ENCODE measurements at places on chromosomes 12 and 14.

DNA sequence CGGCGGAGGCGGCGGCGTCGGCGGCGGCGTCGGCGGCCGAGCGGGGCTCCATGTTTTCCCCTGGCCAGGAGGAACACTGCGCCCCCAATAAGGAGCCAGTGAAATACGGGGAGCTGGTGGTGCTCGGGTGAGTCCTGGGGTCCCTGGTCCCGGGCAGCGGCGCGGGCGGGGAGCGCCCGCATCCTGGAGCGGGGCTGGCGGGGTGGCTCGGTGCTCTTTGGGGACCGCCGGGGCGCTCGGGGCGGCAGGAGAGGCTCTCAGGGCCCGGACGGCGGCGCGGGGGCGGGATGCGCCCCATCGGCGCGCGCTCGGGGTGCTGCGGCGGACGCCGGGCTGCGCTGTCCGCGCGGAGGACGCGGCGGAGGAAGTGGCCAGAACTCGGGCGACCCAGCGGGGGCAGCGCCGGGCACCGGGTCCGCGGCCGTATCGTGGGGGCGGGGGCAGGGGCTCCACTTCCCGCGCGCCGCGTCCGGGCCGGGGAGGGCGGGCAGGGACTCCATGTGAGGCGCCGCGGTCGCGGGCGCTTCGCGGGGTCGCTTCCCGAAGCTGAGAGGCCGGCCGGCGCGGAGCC is 485 bp downstream of the PELI2 start:
- DNase-seq = no peak

DNA sequence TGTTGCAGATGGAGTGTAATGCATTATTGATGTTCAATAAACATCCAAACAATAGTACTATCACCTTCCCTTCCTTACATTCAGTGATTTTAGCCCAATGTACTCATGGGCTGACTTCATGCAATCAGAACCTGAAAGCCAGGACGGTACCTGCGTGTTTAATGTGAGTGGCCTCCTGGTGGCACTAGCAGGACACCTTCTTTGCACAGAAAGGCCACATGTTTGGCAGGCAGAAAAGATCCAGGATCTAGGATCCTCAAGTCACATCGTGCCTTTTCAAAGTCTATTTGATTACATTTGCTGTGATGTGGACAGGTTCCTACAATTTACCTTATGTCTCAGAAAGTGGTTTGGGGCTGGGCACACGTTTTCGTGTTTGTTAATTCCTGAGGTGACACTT is 82.9 kb downstream of the NEDD1 start:
- peak; percentile 29 for DNase-seq

- DNase-seq = no peak
Measured at GRCh38 chr12:15589328-15590032, 199.7 kb downstream of the EPS8 start.

DNA sequence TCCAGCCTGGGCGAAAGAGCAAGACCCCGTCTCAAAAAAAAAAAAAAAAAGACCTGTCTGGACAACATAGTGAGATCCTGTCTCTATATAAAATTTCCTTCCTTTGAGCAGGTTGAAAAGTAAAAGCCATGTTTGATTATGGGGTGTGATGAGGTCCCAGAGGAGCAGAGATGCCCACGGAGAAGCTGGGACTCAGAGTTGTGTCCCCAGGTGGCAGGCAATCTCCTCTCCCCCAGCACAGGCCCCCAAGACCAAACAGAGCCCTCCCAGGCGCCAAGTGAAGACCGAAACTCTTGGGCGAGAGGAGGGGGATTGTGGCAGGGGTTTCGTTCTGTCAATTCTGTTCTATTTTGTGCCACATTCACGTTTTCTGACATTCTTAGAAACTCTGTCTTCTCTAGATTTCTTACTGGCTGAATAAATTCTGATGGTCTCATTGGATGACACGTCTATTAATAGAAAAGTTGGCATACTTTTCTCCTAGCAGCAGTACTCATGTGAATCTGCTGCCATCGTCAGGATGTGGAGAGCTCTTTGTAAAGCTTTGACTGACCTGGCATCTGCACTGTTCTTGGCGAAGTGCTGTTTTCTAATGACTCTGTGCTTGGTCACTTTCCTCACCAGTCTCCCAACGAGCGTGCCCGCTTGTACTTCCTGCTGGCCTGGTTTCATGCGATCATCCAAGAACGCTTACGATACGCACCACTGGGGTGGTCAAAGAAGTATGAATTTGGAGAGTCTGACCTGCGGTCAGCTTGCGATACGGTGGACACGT is 43.4 kb downstream of the HSP90AA1 start:
- no peak for DNase-seq

DNA sequence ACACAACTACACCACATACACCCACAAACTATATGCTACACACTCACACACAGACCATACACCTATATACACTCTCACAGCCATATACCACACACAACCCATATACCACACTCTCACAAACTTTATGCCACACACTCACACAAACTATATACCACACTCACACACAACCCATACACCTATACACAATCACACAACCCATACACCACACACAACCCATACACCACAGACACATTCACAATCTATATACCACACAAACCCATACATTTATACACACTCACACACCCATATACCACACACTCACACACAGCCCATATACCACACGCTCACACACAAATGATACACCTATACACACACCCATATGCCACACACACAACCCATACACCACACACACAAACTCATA is 163.3 kb downstream of the TMEM121 start:
- no peak for DNase-seq

- DNase-seq = no peak
Measured at GRCh38 chr12:10030446-10030845, at the start of gene CLEC9A. Gene CLEC9A (plus strand): TSS chr12:10030682. CDS start chr12:10052688, 22,006 bp downstream.

- no peak for DNase-seq
Measured at GRCh38 chr12:121064116-121064515, 25.1 kb upstream of the OASL start.

- no peak for DNase-seq
Measured at GRCh38 chr12:103780093-103780440, 61.0 kb downstream of the NT5DC3 start.

GRCh38 chr12:57816855-57817151 is 1.7 kb downstream of the AVIL start:
- DNase-seq = no peak

DNA sequence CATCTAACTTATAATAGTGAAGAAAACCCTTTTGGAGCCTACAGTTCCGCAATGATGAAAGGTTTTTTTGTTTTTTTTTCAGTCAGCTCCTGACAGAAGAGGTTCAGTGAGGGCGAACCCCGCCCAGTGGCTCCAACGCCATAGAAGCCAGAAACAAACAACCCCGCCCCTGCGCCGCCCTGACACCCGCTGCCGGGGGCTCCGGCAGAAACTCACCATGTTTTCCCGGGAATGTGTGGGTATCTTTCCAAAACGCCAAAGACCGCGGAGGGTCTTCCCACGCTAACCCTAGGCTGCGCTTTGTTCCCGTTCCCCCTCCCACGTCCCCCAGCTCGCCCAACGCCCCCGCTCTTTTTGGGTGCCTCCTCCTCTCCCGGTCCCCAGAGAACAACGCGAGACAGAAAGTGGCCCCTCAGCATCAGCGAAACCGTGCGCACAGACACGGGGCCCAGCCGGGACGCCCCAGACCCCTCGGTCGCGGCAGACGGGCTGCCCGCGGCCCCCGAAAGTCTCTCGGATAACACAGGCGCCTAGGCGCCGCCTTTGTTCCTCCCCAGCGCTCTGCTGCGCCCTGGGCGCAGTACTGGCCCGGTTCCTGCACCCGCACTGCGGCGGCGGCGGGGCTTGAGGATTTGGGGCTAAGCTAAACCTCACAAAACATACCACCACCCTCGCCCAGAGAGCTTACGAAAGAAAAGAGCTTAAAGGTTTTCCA is 522 bp downstream of the TUBA1A start:
- peak; percentile 42 for DNase-seq

DNA sequence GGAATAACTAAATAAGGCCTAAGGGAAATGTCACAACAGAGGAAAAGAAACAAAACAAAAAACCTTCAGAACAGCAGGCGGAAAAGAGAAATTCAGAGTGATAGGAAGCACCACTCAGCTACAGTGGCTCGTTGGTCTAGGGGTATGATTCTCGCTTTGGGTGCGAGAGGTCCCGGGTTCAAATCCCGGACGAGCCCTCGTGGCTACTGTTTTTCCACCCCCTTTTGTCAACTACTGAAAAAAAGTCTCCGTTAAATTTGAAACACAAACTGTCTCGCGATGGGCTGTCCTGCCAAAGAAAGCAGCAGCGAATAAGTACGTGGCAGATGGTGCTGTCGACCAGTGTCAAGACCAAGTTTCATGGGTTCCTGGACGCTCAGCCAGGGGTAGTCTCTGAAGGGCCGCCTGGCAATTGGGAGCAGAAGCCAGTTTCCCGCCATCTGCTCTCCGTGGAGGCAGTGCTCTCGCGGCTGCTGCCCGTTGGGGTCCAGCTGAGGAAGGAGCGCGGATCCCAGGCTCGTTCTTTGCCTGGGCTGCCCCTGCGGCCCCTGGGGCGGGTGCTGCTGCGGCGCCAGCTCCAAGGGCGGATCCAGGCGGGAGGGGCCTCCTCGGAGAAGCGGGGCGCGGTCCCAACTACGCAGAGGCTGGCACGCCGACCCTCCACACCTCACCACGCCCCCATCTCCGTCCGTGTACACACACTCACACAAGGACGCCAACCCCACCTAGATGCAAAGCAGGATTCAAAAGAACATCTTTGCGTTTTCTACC is at the start of gene RNASE4:
Gene RNASE4 (plus strand): TSS at position 670 of the 771 bp plus-strand sequence. CDS start 14,812 bp downstream, outside the sequence.
- DNase-seq = peak; percentile 15

DNA sequence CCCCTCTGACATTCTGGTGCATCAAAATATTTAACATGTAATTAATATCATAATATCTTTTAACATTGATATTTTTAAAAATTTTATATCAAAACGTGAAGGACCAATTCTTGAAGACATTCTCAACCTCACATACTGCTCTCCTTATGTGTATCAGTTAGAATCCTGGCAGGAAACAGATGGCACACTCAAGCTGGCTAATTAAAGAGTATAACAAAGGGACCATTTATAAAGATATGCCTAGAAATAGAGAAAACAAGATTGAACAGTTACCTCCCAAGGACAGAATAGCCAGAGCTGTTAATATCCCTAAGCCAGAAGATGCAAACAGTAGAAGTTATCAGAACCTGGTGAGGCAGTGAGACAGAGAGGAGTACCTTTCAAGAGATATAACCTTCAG is 368.7 kb downstream of the NELL2 start:
- DNase-seq = no peak

- DNase-seq = no peak
Measured at GRCh38 chr14:102516531-102517391, 7.2 kb upstream of the ANKRD9 start.

DNA sequence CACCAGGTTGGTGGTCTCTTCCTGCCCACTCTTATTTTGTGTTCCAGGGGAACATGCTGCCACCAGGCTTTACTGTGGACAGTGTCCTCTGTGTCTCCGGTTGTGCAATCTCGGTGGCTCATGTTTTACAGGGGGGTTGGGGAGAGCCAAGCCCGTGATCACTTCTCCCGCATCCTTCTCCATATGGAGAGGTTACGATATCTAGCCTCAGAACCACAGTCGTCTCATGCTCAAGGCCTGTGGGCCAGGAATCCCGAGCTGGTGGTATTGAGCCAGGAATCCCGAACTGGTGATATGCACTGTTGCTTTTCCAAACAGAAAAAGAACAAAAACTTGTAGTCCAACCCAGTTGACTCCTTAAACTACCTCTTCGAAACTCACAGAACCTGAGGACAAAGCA is 37.0 kb upstream of the INF2 start:
- DNase-seq = no peak

GRCh38 chr12:56954958-56955355 is 2.5 kb downstream of the RDH16 start:
- no peak for DNase-seq

DNA sequence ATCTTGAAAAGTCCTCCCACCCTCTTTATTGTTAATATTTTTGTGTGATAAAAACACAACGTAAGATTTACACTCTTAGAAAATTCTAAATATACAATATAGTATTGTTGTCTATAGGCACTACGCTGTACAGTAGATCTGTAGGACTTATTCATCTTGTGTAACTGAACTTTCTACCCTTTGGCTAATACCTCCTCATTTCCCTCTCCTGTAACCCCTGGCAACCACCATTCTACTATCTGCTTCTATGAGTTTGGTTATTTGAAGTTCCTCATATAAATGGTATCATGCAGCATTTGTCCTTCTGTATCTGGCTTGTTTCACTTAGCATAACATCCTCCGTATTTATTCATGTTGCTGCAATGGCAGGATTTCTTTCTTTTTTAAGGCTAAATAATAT is 5.2 kb upstream of the CLEC9A start:
- no peak for DNase-seq

GRCh38 chr14:57254884-57255283 is 13.8 kb downstream of the EXOC5 start:
- no peak for DNase-seq

- no peak for DNase-seq
Measured at GRCh38 chr14:24313913-24314312, 2.6 kb downstream of the LTB4R start.

DNA sequence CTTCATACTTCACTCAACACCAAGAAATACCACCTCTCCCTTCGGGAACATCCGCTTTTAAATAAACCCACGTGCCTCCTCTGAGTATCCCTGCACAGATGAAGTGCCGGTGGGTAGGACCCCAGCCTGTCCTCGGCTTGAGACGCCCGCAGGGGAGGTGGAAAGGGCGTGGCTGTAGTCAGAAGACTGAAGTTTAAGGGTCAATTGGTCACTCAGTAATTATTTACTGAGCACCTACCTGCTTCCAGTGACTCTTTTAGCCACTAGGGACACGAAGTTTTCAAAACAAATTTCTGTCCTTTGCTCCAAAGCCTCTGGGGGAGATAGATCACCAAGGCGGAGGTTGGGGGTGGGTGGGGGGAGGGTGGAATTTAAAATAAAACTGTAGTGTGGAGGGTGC is 309.4 kb downstream of the VRK1 start:
- no peak for DNase-seq

DNA sequence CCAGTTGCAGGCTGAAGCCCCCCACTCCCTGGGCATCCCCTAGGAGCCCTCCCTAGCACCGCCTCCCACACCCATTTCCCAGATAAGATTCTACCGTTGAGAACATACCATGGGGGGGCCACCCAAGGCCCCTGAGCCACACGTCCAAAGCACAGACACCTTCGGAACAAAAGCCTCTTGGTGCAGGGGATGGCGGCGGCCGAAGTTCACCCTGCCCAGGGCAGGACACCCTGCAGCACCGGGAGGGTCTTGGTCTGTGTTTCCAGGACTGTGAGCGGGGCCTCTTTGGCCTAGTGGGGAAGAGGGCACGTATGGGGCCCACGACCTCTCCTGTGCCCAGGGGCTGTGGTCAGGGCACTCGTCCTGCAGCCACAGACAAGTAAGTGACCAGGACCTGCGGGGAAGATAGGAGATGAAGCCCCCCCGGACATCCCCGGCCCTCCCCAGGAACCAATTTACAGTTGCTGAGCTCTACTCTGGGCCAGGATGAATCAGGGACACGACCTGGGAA is 154.3 kb upstream of the C14orf180 start:
- DNase-seq = no peak

- no peak for DNase-seq
Measured at GRCh38 chr14:51895375-51895774, 35.0 kb downstream of the GNG2 start.

DNA sequence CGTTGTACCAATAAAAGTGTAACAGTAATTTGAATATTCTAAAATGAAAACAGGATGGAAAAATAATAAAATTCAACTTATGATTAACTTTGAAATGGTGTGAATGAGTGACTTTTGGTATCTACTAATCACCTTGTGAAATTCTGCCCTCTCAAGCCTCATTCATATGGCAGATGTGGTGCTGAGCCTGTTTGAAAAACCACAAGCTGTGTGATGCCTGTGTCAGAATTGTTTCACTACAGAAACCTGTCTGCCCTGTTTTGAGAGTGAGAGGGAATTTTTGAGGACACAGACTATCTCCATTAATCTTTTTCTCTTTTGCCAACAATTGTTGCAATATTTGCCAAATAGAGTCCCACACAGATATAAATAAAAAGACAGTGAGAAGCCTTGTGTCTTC is 3.9 kb upstream of the RNU6-7 start:
- DNase-seq = no peak

Measured in NCI-H2107 (cell line).